ENCODE measurements at places on chromosomes 7 and 10.
A peak's percentile ranks its signal among the peaks of the same experiment; 100 is the strongest.

DNA sequence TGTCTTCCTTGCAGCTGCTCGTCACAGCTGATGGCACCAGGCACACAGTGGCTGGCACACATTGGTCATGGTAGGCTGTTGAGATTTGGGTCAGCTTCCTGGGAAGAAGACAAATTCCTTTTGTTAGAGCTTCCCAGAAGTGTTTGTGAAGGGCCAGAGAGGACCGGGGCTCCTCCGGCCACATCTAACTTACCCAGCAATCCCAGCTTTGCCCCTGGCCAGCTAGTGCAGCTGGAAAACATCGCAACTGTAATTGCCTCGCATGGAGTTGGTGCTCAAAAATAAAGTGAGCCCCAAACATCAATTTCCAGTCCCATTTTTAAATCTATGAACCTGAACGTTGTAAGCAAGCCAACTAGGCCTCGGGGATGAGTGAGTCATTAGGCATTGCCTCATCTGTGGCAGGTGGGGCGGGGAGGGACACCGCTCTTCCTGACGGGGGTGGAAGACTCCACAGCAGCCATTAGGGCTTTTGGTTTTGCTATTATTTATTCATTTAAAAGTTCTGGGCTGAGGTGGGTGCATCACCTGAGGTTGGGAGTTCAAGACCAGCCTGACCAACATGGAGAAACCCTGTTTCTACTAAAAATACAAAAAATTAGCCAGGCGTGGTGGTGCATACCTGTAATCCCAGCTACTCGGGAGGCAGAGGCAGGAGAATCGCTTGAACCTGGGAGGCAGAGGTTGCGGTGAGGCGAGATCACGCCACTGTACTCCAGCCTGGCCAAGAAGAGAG is 12.4 kb downstream of the CPA5 start:
- DNase-seq = peak; percentile 92

GRCh38 chr10:64332551-64332950 is 811.4 kb downstream of the REEP3 start:
- DNase-seq = no peak

- DNase-seq = no peak
These were observed 346.6 kb upstream of the BMPER start for GRCh38 chr7:33558549-33559323.

GRCh38 chr7:20484356-20484755 is 131.1 kb upstream of the ABCB5 start:
- DNase-seq = no peak

DNA sequence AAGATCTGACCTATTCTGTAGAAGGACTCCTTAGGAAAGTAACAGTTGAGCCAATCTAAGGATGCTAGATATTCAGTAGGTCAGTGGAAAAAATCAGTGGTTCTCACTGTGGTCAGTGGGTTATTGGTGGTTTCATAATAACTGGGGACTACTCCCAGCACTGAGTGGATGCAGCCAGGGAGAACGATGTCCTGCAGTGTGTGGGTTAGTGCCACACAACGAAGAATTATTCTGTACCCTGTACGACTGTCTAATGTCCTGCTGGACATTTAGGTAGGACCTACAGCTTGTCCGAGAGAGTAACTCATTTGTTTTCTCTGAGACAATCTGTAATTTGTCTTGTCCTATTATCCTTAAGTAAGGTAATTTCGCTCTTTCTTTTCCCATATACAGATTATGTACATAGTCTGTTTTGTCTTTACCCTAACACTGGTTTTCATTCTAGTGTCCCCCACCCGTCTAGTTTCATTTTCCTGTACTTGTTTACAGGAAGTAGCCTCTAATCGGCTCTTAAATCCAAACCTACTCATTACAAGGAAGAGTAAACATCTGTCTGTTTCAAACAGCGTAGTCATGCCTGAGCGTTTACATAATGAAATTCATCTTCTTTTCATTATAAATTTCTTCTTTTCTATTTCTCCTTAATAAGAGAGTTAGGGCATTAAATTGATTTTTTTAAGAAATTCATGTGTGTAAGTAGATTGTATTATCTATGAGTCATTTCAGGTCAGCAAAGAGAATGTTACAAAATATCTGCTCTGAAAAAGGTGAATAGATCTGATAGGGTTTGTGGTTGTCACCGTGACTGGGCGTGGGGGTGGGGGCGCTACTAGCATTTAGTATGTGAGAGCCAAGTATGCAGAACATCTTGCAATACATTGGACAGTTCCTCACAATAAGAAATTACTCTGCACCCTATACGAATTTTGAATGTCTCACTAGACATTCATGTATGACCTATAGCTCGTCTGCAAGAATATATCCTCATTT is 8.3 kb upstream of the ZC3HAV1L start:
- DNase-seq = no peak

DNA sequence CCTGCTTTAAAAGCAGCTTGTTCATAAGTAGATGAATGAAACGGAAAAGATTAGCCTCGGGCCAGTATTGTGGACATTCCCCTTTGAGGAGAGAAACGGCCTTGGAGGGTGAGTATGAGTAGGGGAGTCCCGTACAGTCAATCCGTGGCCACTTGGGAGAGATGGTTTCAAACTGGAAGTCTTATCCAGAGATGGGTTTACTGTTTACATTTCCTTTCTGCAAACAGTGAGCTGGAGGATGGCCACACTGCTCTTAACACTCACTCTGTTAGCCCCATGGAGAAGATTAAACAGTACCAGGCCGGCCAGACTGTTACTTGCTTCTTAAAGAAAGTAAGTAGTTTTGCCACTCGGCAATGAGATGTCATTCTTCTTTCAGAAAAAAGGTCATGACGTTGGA is 20.3 kb downstream of the CALHM2 start:
- no peak for DNase-seq

GRCh38 chr7:85074992-85075391 is 111.9 kb downstream of the SEMA3D start:
- DNase-seq = peak; percentile 23

DNA sequence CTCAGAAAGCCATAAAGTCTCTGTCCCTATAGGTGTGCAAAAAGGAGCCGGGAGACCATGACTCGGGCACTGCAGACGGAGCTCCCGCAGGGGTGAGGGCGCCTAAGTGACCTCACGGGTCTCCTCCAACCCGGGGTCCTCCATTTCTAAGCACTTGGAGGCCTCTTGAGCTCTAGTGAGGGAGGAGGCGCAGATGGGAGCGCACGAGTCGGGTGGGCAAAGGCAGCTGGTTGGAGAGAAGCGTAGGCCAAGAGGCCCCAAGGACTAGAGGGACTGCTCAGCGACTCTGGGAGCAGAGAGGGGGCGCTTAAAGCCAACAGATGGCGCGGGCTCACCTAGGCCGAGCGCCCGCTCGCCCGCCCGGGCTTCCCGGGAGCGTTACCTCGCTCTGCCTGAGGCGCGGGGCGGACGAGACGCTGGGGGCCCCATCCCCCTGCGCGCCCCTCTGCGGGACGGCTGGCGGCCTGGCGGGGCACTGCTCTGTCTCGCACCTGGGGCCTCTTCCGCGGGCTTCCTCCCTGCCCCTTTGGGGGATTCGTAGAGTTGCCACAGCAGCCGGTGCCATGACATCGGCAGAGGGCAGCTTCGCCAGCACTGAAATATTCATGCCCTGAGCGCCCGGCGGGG is 523 bp upstream of the CDH23 start:
- DNase-seq = no peak

DNA sequence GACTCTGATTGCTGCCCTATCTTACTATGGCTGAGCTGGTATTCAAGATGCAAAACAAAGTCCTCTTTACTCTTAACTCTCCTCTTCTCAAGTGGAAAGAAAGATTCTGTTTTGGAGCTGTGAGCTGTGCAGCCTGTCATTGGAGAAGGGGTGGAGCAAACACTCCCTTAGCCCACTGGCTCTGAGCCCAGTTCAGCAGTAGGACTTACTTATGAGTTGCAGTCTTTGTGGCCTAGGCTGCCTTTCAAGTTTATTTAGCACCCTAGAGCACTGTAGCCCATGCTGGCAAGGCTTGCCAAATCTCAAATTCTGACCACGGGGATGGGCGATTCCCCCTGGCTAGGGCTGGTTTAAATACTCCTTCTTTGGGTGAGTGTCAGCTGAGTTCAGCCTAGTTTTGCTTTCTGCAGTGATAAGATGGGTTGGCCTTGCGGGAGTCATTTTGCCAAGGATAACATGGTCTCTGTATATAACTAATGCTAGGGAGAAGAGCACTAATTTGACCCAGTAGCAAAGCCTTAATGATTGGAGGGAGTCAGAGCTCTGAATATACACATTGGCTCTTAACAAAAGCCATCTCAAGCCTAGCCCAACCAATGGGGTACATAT is 110.2 kb downstream of the MYO3A start:
- no peak for DNase-seq

GRCh38 chr10:33111488-33112051 is 153.5 kb upstream of the ITGB1 start:
- no peak for DNase-seq

- peak; percentile 95 for DNase-seq
These were observed 12.8 kb upstream of the FMC1 start for GRCh38 chr7:139328375-139328774.

GRCh38 chr10:109149666-109150350 is 773.5 kb downstream of the XPNPEP1 start:
- no peak for DNase-seq

- no peak for DNase-seq
These were observed 19.9 kb downstream of the HABP2 start for GRCh38 chr10:113572520-113573290.

DNA sequence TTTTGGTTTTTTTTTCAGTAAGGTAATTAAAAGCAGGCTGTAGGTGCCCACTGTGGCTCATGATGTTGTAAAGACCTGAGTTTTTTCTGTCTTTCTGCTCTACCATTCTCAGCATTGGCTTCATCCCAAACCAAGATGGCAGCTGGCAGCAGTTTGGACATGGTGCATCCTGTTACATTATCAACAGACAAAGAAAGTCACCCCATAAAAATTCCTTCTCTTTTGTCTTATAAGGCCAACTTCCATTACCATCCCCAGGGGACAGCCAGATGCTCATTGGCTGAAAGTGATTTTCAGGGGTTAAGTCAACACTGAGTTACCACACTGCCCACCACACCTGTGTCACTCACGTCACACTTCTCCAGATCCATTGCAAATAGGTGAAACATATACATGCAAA is 558.4 kb downstream of the SDK1 start:
- DNase-seq = no peak

DNA sequence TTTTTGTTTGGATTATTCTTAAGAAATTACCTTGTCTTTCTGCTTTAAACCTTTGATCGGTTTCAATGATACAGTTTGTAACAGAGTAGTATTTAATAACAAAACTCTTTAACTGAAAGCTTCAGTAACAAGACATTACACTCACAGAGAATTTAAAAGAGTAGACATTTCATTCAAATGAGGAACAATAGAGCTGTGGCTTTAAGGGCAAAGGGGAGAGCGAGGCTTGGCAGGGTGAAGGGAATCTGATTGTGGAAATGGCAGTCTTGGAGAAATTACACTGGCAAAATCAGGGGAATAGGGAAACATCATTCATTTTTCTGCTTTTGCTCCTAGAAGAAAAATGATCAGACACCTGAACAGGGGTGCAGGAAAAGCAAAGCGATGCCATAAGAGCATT is 5.1 kb upstream of the HIPK2 start:
- DNase-seq = no peak

DNA sequence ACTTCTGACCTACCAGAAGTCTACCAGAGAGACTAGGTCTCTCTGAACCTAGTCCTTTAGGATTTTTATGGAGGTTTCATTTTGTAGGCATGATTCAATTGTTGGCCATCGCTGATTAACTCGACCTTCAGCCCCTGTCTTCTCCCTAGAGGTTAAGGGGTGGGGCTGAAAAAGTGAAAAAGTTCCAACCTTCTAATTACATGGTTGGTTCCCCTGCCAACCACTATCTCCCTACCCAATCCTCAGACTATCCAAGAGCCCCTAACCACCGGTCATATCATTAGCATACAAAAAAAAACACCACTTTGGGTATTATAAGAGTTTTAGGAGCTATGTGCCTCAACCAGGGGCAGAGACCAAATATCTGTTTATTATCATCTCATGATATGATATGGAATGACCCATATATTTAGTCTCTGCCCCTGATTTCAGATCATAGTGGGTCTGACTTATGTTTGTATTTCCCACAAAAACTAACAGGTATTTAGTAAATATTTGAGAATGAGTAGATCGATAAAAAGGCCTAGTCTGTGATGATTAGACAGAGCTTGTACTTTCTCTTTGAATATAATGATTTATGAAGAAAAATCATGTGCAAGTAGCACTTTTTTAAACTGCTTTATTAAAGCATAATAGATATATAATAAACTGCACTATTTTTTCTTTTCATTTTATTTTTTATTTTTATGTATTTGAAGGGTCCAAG is 35.8 kb downstream of the DNAJC9 start:
- DNase-seq = no peak

DNA sequence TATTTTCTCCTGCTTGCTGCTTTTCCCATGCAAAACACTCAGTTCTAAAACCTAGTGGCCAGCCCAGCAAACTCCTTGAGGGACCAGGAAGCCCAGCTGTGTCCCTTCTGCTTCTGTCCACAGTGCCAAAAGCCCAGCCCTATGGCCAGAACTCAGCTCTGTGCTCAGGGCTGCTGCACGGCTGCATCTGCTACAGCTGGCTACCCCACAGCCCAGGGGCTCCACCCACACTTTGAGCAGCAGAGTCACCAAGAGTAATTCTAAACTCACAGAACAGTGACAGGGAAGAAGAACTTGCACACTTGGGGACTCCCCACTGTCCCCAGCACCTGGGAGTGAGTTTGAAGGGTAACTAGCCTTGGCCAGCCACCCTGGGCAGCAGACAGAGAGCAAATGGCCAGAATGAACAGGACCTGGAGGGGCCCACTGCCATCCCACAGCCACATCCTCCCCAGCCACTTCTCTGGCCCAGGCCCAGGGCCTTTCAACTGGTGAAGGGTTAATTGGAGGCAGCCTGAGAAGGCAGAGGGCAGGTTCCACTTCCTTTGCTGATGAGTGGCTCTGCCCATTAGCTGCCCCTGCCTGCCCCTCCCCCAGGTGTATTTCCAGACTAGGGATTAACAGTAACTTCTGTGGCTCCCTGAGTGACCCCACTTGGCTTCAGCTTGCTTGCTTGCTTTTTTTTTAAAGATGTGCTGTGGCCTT is 28.1 kb upstream of the TRIM8 start:
- no peak for DNase-seq

DNA sequence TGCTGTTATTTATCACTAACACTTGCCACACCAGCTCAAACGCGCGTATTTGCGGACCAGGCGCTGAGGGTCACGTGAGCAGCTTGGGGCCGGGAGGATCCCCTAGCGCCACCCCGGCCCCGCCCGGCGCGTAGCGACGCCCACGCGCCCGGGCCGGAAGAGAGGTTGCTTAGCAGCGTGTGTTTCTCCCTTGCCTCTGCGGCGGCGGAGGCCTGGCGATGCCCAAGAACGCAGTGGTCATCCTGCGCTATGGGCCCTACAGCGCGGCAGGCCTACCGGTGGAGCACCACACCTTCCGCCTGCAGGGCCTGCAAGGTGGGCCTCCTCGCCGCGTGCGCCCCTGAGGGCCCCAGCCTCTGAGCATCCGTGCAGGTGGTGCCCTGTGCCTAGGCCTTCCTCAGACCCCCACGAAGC is at the start of gene C10orf53:
TSS of gene C10orf53 (plus strand) at position 172 of the 414 bp plus-strand sequence. CDS start at position 219, 47 bp downstream.
- peak; percentile 49 for DNase-seq

- DNase-seq = no peak
These were observed 257.2 kb downstream of the GRID1 start for GRCh38 chr10:86109421-86109820.

- no peak for DNase-seq
These were observed 16.8 kb upstream of the CSGALNACT2 start for GRCh38 chr10:43121444-43121843.

- DNase-seq = no peak
These were observed 96.5 kb downstream of the DNAH11 start for GRCh38 chr7:21639206-21639868.

- DNase-seq = no peak
These were observed 70.5 kb downstream of the SHH start for GRCh38 chr7:155741805-155742204.
